Mucosa of gallbladder (tissue), 1 donor: ENCODE measurements at places on chromosomes 11 and 22. TPM values are rescaled to one million over a fixed set of nuclear protein-coding genes. Genes with fewer than 3 reads are reported as not detected.

The HORMAD2 gene
- not detected for total RNA-seq

The EIF4G2 gene
- total RNA-seq: 1,058 TPM

The OR51I1 gene
- 0.23 TPM for total RNA-seq

The RIMBP3B gene
- total RNA-seq: 1.0 TPM

The CNTN5 gene
- total RNA-seq: 0.17 TPM

The OVOL1 gene
- total RNA-seq: 3.5 TPM

The OR8G1 gene
- total RNA-seq: not detected

The SDHAF2 gene
- total RNA-seq: 39.8 TPM

The ARHGAP1 gene
- total RNA-seq: 138 TPM

The DUSP8 gene
- 35.6 TPM for total RNA-seq

The MS4A12 gene
- total RNA-seq: not detected

The SCGB1D2 gene
- total RNA-seq: not detected

The PGA5 gene
- not detected for total RNA-seq

The TRIM49 gene
- total RNA-seq: not detected

The FAM118B gene
- 19.3 TPM for total RNA-seq

The OR9I1 gene
- not detected for total RNA-seq

The POTEH gene
- total RNA-seq: not detected

The SDHD gene
- 147 TPM for total RNA-seq

The RIMBP3C gene
- total RNA-seq: 0.26 TPM

The CHRM4 gene
- total RNA-seq: not detected

The RAB3IL1 gene
- 12.1 TPM for total RNA-seq

The ROM1 gene
- 9.9 TPM for total RNA-seq

The RHOD gene
- 23.3 TPM for total RNA-seq
